Cardiac fibroblast (primary cell): ENCODE measurements at places on chromosomes 11 and 22.
A peak's percentile ranks its signal among the peaks of the same experiment; 100 is the strongest.

GRCh38 chr11:2315395-2316168, 13.8 kb downstream of the TSPAN32 start:
- no peak for DNase-seq

- peak; percentile 55 for DNase-seq
Measured at GRCh38 chr11:3808861-3809623, 682 bp downstream of the PGAP2 start.

GRCh38 chr11:15468466-15468865, 353.7 kb downstream of the INSC start:
- peak; percentile 10 for DNase-seq

GRCh38 chr22:47190957-47191670, 428.7 kb downstream of the TBC1D22A start:
- DNase-seq, result no peak

GRCh38 chr11:115887727-115888126, 383.5 kb upstream of the CADM1 start:
- no peak for DNase-seq

GRCh38 chr11:34806875-34807274, 109.3 kb downstream of the APIP start:
- DNase-seq, result no peak

DNA sequence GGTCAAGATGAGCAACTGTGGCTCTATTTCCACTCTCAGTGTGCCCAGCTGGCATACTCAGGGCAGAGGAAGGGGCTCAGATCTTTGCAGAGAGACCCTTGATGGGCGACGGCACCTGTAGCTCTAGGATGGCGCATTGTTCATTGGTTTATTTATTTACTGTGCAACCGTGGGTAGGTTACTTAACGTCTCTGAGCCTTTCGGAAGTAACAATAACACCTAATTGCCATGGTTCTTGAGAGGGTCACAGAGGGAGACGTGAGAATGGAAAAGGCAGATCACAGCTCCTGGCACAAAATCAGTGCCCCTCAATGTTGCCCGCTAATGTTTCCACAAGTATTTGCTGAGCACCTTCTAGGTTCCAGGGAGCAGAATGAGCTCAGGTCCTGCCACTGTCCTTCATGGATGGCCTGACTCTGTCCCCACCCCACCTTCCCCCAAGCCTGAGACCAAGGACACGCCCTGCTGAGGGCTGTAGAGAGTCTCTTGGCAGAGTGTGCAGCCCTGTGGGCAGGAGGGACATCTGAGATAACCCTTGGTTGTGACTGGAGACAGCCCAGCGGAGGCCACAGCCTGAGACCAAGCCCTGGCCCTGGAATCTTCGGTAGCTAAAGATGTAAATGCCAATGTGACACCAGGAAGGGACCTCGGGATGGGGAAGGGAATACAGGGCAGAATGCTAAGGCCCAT, 780 bp upstream of the ALDH3B2 start:
- DNase-seq, result no peak

DNA sequence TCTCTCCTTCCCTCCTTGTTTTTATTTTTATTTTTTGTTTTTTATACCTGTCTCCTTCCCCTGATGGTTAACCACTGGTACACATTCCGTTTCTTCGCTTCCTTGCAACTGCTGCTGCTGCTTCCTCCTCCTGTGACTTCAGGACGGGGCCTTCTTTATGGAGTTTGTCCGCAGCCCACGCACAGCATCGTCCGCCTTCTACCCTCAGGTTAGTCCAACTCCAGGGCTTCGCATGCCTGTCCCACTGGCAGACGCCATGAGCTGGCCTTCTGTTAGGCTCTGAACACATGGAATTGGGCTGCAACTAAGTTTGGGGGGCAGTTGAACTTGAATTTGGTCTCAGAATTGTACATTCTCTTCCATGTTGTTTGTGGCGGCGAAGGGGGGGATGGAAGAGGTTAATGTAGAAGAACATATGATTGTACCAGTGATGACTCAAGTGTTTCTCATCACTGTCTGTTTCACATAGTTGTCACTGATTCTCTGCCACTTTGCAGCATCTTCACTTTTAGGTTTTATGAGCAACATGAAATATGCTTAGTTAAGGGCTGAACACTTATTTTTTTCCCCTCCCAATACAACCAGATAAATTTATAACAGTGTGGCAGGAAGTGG, 83.0 kb upstream of the YWHAH start:
- peak; percentile 44 for DNase-seq

GRCh38 chr11:79290761-79291160, 150.1 kb downstream of the TENM4 start:
- DNase-seq, result no peak

GRCh38 chr11:60930394-60930793, 6.1 kb downstream of the TMEM132A start:
- DNase-seq, result no peak

- no peak for DNase-seq
Measured at GRCh38 chr11:121606354-121606753, 153.6 kb upstream of the SORL1-AS1 start.

GRCh38 chr22:20093418-20094196, 13.6 kb downstream of the DGCR8 start:
- no peak for DNase-seq

DNA sequence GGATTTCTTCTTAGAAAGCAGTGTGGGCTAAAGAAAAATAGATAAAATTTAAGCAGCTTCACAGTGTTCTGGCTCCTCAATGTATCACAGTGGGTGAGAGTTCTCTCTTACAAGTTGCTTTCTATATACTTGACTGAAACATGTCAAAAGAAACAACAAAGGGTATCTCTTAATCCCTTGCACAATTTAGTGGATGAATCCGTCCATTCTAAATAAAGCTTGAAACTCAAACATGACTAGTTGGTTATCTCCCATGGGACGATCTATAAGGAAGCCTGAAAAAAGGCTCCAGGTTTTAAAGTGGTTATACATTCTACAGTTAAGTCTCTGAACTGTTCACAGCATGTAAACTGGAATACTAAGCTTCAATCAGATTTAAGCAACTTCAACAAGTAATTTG, 993.1 kb upstream of the CNTN5 start:
- DNase-seq, result peak; percentile 19

- DNase-seq, result no peak
Measured at GRCh38 chr11:69881467-69882269, 62.5 kb upstream of the FGF3 start.

GRCh38 chr11:96293598-96294021, 49.4 kb downstream of the MAML2 start:
- peak; percentile 55 for DNase-seq

DNA sequence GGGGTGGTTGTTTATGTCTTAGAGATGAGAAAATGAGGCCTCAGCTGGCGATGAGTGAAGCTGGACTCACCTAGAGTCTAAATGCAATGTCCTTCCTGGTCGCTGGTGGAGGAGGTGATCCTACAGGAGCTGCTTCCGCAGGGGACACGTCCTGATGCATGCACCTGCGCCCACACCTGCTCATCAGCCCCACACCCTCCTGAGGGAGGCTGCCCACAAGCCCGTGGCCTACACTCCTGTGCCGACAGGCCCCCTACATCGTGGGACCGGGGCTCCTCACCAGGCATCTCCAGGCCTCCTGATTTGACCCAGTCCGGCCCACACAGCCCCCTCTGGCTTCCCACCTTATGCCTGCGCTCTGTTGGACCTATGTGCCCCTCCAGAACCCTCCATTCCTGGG, 857.2 kb downstream of the TBC1D22A start:
- no peak for DNase-seq

- no peak for DNase-seq
Measured at GRCh38 chr11:134206185-134206584, 17.6 kb downstream of the NCAPD3 start.

DNA sequence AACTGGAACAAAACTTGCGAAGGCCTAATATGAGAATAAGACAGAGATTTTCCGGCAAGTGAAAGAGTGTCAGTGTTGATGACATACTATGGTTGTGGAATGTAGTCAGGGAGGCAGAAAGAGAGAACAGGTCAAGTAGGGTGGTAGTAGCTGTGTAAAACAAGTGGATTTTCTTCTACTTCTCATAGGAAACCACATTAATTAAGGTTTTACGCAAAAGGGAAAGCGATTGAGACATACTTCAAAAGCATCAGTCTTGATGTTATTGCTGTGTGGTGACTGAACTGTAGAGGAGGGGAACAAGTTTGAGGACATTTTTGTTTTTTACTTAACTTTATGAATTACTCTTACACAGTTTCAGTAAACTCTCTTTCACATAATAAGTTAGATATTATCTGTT, 186.0 kb upstream of the CNTN5 start:
- DNase-seq, result no peak

DNA sequence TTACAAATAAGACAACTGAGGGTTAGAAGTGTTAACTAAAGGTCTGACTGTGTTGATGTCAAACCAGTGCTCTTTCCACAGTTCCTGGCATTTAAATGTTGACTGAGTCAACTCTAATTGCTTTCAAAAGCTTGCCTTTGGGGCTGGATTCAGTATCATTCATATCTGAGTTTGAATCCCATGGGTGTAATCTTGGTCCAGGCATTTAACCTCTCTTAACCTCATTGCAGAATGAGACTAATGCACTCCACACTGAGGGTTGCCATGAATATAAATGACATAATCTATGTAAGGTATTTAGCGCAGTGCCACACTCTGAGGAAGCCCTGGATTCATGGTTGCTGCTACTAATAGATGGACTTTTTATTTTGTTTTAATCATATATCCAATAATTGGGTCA, 274.3 kb downstream of the DDX10 start:
- no peak for DNase-seq

- DNase-seq, result no peak
Measured at GRCh38 chr11:45679806-45680205, 14.4 kb upstream of the CHST1 start.

DNA sequence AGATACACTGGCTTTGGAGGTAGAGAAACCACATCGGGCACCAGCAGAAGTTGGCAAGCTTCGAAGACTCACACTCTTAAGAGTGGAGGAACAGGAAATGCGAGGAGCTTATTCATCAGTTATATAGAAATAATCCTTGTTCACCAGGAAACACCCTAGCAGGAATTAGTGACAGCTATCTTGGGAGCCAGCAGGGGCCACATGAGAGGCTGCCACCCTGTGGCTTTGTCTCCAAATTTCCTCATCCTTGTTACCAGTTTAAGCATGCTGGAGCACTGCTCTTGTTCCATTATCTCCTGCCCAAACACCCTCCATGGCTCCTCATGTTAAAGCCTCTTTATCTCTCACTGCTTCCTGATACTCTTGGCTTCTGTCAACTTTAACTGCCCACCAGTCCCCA, 131.0 kb downstream of the PLEKHA7 start:
- no peak for DNase-seq

- DNase-seq, result no peak
Measured at GRCh38 chr11:20459865-20460264, 72.3 kb downstream of the PRMT3 start.

DNA sequence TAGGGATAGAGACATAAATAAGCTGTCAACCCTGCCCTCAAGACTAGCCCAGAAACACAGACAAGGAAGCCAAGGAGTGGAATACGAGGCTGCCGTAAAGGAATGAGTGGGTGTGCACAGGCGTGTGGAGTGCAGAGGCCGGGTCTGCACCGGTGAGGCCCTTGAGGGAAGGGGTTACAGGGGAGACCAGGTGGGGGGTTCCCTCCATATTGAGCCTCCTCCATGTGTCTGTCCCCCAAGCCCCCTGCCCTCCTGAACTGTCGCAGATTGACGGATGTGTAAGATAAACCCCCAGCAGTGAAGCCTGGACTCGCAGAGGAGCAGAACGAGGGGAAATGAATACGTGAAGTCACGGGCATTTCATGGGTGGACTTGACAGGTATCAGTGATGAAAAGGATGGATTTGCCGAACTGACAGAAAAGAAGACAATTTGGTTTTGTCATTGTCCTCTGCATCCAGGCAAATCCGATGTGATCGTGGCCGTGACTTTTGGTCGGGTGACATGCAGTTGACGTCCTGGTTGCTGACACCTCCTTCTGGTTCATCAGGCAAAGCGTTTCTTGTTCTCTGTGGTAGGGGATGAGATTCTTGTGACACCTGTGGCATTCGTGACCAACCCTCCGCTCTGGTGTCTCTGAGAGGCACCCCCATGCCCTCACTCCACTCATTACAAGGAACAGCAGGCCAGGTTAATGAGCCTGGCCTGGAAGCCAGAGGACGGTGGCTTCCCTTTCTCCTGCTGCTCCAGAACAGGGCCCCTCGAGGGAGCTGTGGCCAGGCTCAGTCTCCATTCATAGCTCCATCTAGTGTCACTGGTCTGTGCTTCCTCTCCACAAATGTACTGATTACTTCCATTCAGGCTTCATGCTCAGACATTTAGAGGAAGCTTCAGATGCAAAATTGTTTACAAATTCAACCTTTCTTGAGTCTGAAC, 223.1 kb upstream of the B3GAT1 start:
- no peak for DNase-seq
